Activated T-helper 1 cell treated with anti-CD3 and anti-CD28 coated beads, Interleukin-12 subunit alpha, Interleukin-12 subunit beta, Interleukin-2, Interleukin-4 antibody, amounts not matched to agents 30 ng/mL and 10 ng/mL and 1 ng/mL, durations not matched to agents 14 hours and 24 hours and 36 hours (primary cell): ENCODE measurements at places on chromosomes 1 and 21. TPM values are rescaled to one million over a fixed set of nuclear protein-coding genes. Genes with fewer than 3 reads are reported as not detected.

Gene KCNE1
- 0.41 and 0.51 TPM in 2 replicates for total RNA-seq

Gene SPATA21
- total RNA-seq, result not detected in 2 replicates

Gene OVAAL
- not detected in 2 replicates for total RNA-seq

Gene HECTD3
- total RNA-seq, result 22.2 and 23.5 TPM in 2 replicates

Gene CCDC185
- total RNA-seq, result not detected in 2 replicates

Gene PTGFRN
- total RNA-seq, result 38.0 and 43.4 TPM in 2 replicates

Gene GOLT1A
- total RNA-seq, result not detected in 2 replicates

Gene KLF17
- not detected in 2 replicates for total RNA-seq

Gene PWP2
- total RNA-seq, result 11.9 and 15.1 TPM in 2 replicates
